MM.1S (cell line): ENCODE measurements at places on chromosomes 16 and 17.
A peak's percentile ranks its signal among the peaks of the same experiment; 100 is the strongest.

DNA sequence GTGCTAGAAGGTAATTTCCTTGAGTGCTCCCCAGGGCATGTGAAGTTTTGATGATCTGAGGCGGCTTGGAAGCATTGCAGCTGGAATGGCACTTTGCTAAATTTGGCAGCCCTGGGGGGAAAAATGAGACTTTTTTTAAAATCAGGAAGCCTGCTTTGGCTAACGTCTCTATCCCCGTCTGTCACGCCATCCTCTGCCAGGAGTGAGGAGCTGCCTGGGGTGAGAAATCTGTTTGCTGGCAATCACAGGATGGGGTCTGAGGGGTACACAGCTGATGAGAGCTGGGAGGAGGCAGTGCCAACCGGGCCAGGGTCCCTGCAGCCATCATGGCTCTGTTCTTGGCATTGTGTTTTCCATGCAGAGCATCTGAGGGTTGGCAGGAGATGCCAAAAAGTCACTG is 2.0 kb downstream of the ABCC12 start:
- no peaks in the 10 kb centered on the region for H3K4me1 ChIP-seq
- DNase-seq, result no peak
- H3K4me3 ChIP-seq, result no peak overlapping the region
- H3K27me3 ChIP-seq, result no peaks in the 10 kb centered on the region
- no peaks in the 10 kb centered on the region for H3K36me3 ChIP-seq

DNA sequence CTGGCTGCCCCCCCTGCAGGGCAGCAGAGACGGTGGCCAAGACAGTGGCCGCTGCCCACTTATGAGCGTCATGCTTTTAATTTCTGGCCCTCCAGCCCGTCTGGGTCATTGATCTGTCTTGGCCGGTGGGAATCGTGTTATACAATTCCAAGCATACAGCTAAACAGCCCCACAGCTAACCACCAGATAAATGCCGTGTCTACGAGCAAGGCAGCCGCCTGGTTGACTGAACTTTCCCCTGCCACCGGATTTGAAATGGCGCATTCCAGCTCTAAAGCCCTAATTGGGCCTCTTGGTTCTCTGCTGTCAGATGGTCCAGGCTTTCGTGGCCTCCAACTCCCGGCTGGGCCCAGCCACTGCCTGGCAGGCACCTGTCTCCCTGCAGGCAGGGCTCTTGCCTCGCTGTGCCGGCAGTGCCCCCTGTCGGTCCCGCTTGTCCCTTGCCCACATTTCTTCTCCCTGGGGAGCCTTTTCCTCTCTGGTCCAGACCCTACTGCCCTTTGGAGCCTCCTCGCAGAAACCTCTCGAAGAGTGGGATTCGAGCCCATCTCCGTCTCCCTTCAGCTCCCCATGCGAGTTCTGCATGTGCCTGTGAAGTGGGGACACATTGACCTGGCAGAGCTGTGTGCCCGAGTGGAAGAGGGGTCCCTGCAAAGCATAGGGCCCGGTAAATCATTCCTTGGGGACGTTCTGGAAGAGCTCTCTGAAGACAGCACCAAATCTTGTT is 1.8 kb upstream of the RBFOX3 start:
- no peak overlapping the region for H3K4me3 ChIP-seq
- peak; percentile 52 for DNase-seq
- no peak overlapping the region for H3K27ac ChIP-seq
- H3K36me3 ChIP-seq, result no peaks in the 10 kb centered on the region
- no peaks in the 10 kb centered on the region for H3K4me1 ChIP-seq

GRCh38 chr16:57329718-57330327 is 28.8 kb upstream of the CCL22 start:
- H3K27ac ChIP-seq, result no peak overlapping the region
- no peaks in the 10 kb centered on the region for H3K4me1 ChIP-seq
- H3K36me3 ChIP-seq, result no peaks in the 10 kb centered on the region

DNA sequence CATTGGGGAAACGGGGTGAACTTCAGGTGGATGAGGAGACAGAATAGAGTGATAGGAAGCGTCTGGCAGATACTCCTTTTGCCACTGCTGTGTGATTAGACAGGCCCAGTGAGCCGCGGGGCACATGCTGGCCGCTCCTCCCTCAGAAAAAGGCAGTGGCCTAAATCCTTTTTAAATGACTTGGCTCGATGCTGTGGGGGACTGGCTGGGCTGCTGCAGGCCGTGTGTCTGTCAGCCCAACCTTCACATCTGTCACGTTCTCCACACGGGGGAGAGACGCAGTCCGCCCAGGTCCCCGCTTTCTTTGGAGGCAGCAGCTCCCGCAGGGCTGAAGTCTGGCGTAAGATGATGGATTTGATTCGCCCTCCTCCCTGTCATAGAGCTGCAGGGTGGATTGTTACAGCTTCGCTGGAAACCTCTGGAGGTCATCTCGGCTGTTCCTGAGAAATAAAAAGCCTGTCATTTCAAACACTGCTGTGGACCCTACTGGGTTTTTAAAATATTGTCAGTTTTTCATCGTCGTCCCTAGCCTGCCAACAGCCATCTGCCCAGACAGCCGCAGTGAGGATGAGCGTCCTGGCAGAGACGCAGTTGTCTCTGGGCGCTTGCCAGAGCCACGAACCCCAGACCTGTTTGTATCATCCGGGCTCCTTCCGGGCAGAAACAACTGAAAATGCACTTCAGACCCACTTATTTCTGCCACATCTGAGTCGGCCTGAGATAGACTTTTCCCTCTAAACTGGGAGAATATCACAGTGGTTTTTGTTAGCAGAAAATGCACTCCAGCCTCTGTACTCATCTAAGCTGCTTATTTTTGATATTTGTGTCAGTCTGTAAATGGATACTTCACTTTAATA is 7.0 kb upstream of the TMEM235 start:
- H3K27ac ChIP-seq, result no peak overlapping the region
- no peaks in the 10 kb centered on the region for H3K4me1 ChIP-seq
- DNase-seq, result no peak
- no peaks in the 10 kb centered on the region for H3K27me3 ChIP-seq
- H3K36me3 ChIP-seq, result peaks cover 4% of the 10 kb centered on the region; the same call in 1 of the 2 replicates

DNA sequence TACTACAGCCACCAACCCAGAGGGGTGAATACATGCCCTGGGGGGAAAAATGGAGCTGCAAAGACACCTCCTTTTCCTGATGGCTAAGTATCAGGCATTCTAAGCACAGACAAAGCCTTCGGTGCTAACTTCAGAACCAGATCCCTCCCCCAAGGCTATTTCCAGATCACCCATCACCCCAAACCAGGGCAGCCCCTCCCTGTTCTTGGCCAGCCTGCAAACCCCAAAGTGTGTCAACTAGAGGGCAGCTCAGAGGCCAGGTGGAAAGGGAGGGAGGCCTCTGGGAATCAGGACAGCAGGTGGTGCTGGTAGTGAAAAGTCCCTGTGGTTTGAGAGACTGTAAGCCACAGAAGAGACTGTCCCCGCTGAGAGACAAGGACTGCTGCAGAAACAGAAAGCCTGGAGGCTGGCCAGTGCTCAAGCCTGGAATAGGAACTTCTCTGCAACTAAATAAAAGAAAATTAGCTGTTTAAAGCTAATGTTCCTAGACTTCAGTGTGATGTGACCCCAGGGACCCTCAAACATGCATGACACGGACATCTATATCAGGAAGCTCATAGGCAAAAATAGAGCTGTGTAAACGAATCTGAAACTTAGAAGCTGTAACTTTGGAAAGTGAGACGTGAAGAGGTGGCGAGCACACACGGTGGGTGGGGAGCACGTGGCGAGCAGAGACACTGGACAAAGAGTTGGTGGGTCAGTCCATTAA is 9.1 kb downstream of the TUBG1 start:
- H3K27ac ChIP-seq, result peak overlapping the region; percentile 97
- H3K27me3 ChIP-seq, result no peaks in the 10 kb centered on the region
- peaks cover 27% of the 10 kb centered on the region for H3K4me1 ChIP-seq
- H3K4me3 ChIP-seq, result peak overlapping the region; percentile 43
- peaks cover 4% of the 10 kb centered on the region; the same call in 1 of the 2 replicates for H3K36me3 ChIP-seq
- DNase-seq, result peak; percentile 97
